Smooth muscle cell of the pulmonary artery (primary cell): ENCODE measurements at places on chromosomes 11 and 22. TPM values are rescaled to one million over a fixed set of nuclear protein-coding genes. Genes with fewer than 3 reads are reported as not detected.

Gene OSM
- total RNA-seq, result not detected in 2 replicates

Gene FGF19
- not detected in 2 replicates for total RNA-seq

Gene ACCSL
- not detected in 2 replicates for total RNA-seq

Gene RPS6KB2
- total RNA-seq, result 33.7 and 36.5 TPM in 2 replicates

Gene DAGLA
- 3.8 and 4.4 TPM in 2 replicates for total RNA-seq

Gene PHF21B
- total RNA-seq, result under 0.01 TPM in 1 of 2 replicates, not detected in the other

Gene OR8B8
- not detected in 2 replicates for total RNA-seq
